ENCODE measurements at places on chromosomes 6 and 20.

GRCh38 chr6:67683960-67684359 lies 951.1 kb upstream of the ADGRB3 start:
- DNase-seq = no peak

- peak; percentile 78 for DNase-seq
Observed at GRCh38 chr6:34284563-34285447, 36.0 kb upstream of the SMIM29 start.

GRCh38 chr6:141445928-141446628 lies 686.6 kb upstream of the GJE1 start:
- DNase-seq = no peak

- no peak for DNase-seq
Observed at GRCh38 chr6:2819115-2819514, 22.5 kb downstream of the SERPINB1 start.

- no peak for DNase-seq
Observed at GRCh38 chr6:62894114-62894513, 317.2 kb upstream of the FKBP1C start.

DNA sequence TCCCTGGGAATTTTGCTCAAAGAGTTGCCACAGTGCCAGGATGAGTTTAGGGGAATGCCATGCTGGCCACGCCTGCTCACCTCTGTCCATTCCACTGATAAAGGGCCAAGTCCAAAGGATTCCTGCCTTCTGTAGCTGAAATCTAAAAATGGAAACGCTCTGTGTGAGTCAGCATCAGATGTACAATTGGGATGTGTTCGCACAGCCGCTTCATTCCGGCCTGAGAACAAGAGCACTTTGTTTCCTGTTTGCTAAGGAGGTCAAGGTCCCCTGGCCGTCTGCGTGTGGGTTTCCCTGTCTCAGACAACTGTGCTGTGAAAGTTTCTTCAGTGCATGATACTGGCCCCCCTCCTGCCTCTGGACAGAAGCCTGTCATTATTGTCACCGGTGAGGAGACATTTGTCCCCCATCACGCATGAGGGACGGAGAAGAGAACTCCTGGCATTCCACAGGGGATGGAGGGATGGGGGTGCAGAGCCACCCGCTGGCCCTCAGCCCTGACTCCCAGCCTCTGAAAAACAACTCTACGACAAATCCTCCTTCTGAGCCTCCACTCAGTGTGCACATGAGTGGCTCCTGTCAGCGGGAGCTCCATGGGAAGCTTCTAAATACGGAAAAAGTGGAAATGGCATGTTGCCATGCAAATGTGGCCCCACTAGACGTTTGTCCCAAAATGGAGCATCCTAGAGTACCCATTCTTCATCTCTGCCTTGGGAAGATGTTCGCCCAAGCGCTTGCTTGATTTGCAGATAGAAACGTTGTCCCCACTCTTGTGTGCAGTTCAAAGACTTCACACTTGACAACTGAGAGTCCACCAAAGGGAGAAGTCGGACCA lies 143.5 kb upstream of the AFDN start:
- no peak for DNase-seq

DNA sequence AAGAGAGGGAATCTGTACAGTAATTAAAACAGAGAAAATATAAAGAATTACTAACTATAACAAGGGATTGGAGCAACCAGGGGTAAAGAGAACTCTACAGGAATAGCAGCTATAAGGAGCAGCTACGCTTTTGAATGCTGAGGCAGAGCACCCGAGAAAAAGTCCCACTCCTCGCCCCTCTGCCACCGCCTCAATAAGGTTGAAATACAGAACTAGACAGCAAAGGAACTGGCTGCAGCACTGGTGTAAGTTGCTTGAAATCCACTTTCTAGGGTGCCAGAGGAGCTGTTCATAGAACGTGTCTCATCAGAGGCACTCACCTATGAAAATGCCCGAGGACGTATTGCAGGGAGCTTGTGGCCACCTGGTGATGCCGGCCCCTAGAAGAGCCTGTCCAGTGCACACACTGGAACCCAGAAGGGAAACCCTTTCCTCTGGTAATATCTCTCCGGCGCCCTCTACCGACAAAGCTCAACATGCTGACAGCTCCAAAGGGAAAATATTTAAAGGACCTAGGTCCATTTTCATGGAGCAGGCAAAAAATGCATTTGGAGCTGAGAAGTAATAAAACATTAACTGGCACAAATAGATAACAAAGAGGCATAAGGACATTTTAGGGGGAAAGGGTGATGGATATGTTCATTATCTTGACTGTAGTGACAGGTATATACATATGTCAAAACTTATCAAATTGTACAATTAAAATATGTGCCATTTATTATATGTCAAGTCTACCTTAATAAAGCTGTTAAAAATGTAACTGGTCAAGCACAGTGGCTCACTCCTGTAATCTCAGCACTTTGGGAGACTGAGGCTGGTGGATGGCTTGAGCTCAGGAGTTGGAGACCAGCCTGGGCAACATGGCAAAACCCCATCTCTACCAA lies 137.4 kb upstream of the HDAC2 start:
- DNase-seq = no peak

Measured in NCI-H524 (cell line).